ENCODE measurements at places on chromosomes 12 and 14.
A peak's percentile ranks its signal among the peaks of the same experiment; 100 is the strongest.

- DNase-seq: no peak
These were observed 57.0 kb downstream of the CCDC88C start for GRCh38 chr14:91360490-91361232.

GRCh38 chr14:24612196-24612595, 2.7 kb upstream of the GZMH start:
- DNase-seq: no peak

DNA sequence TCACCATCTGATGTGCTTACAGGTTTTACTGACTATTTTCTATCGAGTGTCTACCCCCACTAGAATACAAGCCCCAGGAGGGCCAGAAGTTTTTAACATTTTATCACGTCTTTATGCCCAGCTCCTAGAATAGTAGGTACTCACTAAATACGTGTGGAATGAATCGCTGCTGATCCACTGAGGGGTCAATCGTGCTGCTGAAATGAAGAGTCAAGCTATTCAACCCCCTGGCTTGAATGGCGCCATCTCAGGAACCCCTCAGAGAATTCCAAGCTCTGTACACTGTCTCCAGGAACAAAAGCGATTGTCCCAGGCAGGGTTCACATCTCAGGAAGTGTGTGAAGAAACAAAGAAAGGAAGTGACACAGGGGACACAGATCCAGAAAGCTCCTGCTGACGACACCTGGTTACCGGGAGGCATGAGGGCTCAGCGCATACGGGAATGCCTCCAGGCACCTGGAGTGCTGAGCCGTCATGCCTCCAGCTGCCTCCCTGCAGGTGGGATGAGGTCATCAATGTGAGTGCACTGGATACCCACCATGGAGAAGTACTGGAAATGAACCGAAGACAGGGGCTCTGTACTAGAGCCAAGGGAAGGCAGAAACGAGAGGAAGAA, 45.6 kb downstream of the PITPNM2 start:
- DNase-seq: no peak

- DNase-seq: peak; percentile 52
These were observed 37.5 kb downstream of the PRORP start for GRCh38 chr14:35159742-35160409.

DNA sequence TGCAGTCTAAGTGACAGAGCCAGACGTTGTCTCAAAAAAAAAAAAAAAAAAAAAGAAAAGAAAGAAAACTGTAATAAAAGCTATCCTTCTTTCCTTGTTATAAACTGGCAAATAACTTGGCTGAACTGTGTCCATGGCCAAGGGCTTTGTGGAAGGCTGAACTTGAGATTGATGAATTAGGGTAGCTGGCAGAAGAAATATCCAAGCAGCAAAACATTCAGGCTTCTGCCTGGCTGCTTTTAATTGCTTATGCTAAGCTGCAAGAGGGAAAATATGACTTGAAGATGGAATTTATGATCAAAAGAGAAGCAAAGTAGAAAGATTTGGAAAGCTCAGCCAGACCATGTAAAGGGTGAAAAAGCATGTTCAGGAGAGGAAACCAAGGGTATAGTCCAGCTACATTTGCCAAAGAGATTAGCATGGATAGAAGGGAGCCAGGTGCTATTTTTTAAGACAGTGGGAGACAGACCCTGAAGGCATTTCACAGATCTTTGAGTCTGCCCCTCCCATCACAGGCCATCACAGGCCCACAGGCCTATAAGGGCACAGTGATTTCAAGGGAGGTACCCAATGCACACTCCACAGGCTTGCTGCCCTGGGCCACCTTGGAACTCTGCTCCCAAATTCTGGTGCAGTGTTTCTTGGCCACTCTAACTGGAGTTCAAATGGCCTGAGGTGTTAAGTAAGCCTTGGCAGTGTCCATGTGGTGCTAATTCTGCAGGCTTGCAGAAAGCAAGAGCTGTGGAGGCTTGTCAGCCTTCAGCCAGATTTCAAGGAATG, 226.0 kb downstream of the AEBP2 start:
- no peak for DNase-seq

- DNase-seq: no peak
These were observed 50.9 kb downstream of the RPH3A start for GRCh38 chr12:112842441-112842840.

GRCh38 chr12:69822201-69822860, 2.7 kb upstream of the MYRFL start:
- no peak for DNase-seq

DNA sequence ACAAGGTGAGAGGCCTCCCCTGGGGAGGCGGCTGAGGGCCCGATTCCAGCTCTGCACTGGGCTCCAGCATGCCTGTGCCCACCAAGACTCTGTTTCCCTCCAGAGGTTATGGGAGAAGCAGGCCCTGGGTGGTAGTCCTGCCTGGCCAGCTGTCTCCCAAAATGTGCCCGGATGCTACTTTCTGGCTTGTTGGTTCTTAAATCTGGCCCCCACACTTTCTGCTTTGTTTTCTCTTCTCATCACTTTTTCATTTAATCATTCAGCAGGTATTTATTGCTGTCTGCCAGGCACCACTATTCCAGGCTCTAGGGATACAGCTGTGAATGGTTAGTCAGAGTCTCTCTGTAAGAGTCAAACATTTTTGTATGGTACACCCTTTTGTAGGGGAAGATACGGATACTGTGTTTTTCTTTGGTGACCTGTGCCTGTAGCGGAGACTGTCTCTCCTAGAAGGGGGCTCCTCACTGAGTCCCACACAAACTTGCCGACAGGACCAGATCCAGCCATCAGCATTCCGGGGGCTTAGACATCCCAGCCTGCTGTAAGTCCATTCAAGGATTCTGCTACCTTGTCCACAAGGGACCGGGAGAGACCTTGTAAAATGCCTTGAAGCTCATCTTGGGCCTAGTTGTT, 3.8 kb downstream of the DHRS2 start:
- DNase-seq: peak; percentile 32

DNA sequence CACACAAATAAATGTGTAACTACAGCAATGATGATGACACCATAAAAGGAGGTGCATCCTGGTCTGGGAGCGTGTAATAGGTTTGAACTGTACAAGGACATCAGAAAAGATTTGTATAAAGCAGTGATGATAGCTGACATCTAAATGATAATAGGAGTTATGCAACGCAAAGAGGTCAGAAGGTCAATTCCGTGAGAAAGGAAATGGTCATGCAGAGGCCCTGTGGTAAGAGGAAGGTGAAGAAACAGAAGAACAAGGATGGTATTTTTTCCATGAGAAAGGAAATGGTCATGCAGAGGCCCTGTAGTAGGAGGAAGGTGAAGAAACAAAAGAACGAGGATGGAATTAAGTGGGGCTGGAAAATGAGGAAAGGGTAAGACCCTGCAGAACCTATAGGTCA, 106.7 kb upstream of the TMPO start:
- DNase-seq: no peak

- DNase-seq: no peak
These were observed 239.5 kb downstream of the GXYLT1 start for GRCh38 chr12:41905073-41905758.

DNA sequence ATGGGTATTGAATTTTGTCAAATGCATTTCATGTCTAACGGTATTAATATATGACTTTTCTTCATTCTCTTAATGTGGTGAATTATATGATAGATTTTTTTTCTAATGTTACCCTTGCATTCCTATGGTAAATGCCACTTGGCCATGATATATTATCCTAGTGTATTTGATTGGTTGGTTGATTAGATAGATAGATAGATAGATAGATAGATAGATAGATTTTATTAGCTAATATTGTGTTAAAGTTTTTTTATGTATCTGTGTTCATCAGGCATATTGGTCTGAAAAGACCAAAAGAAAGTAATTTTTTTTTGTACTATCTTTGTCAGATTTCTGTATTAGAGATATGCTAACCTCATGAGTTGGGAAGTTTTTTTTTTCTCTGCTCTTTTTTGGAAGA, 124.6 kb downstream of the TGFB3 start:
- DNase-seq: no peak

GRCh38 chr14:67515386-67516079, 17.6 kb upstream of the PLEKHH1 start:
- no peak for DNase-seq

- no peak for DNase-seq
These were observed 119.0 kb upstream of the ATP2B1 start for GRCh38 chr12:89827592-89827991.

DNA sequence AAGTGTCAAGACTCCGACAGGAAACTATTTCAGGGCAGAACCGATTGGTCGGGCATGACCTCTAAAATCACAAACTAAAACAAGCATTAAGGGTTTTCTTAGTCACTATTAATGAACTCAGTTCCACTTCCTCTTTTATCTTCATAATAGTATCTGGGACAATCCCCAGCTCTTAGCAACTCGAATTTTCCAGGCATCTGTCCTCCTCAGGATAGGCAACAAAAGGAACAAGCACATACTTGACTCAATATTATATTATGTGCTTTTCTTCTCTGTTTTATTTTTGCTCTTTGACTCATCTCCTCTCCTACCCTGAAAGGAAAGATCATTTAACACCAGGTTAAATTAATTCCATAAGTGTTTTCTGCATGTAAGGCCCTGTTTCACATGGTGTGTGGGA, 638.3 kb upstream of the TBX3 start:
- DNase-seq: no peak

DNA sequence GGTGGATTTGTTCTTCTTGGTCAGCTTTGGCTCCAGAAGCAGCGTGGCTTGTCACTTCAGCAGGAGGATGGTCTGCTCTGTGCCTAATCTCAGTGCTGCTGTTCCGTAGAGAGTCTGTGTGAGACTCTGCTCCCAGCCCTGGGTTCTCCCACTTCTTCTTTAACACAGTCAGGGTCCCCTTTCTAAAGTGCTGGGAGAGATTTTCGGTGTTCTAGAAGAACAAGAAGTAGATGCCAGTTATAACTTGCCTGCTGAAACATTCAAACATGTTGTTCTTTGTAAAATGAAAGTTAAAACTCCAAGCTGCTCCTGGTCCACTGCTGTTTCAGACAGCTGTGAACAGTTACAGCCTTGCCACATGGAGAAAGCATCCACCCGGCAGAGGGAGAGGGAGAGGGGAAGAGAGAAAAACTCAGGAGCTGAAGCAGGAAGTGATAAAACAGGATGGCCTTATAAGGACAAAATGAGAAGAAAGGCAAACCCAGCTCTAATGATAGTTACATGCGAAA, 55.2 kb upstream of the CERS5 start:
- DNase-seq: peak; percentile 70

- DNase-seq: no peak
These were observed 29.1 kb downstream of the CCDC88C start for GRCh38 chr14:91388551-91388975.

GRCh38 chr14:105851716-105852377, 325.5 kb downstream of the TMEM121 start:
- no peak for DNase-seq

GRCh38 chr12:131372171-131372475, 338.8 kb upstream of the SFSWAP start:
- DNase-seq: no peak

- no peak for DNase-seq
These were observed 6.3 kb upstream of the RIC8B start for GRCh38 chr12:106767954-106768822.

GRCh38 chr14:32932302-32932913, 6.3 kb upstream of the NPAS3 start:
- no peak for DNase-seq
